ENCODE measurements at places on chromosomes 5 and 9.

- no peak for DNase-seq
These were observed 56.3 kb downstream of the ST8SIA4 start for GRCh38 chr5:100846772-100847171.

DNA sequence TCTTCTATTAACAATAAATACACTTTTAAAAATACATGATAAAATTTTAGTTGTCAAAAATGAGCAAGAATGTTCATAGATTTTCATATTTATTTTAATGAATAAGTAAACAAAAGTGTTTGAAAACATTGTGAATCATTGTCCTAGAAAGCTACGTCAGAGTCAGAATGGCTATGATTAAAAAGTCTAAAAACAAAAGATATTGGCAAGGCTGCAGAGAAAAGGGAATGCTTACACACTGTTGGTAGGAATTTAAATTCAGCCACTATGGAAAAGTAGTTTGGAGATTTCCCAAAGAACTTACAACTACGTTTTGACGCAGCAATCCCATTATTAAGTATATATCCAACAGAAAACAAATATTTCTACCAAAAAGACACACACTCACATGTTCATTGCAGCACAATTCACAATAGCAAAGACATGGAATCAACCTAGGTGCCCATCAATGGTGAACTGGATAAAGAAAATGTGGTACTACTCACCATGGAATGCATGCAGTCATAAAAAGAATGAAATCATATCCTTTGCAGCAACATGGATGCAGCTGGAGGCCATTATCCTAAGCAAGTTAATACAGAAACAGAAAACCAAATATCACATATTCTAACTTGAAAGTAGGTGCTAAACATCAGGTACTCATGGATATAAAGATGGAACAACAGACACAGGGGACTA is 49.2 kb upstream of the FBXL17 start:
- DNase-seq: no peak

DNA sequence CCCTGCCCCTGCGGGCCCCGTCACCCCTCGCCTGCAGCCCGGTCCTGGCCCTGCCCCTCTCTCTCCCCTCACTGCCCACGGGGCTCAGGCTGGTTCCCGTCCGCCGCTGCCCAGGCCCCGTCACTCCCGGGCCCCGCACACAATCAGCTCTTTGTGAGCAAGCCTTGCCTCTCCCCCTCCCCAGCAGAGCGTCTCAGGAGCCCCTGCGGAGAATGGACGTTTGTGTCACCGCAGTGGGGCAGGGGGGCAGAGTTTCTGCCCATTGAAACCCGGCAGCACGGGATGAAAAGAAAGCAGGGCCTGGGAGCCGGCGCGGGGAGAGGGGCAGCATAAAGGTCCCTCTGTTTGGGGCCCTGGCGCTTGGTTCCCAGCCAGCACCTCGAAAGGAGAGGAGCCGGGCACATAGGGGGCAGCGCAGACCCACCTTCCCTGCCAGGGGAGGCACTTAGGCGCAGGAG is 13.5 kb upstream of the NUP214 start:
- no peak for DNase-seq

GRCh38 chr9:37602817-37603216 is 10.4 kb upstream of the TOMM5 start:
- DNase-seq: no peak

GRCh38 chr9:8186560-8186959 is 387.0 kb upstream of the DMAC1 start:
- no peak for DNase-seq

GRCh38 chr5:74977471-74977870 is 74.9 kb downstream of the GCNT4 start:
- DNase-seq: no peak

- no peak for DNase-seq
These were observed 66.4 kb downstream of the COL5A1 start for GRCh38 chr9:134707731-134708671.

DNA sequence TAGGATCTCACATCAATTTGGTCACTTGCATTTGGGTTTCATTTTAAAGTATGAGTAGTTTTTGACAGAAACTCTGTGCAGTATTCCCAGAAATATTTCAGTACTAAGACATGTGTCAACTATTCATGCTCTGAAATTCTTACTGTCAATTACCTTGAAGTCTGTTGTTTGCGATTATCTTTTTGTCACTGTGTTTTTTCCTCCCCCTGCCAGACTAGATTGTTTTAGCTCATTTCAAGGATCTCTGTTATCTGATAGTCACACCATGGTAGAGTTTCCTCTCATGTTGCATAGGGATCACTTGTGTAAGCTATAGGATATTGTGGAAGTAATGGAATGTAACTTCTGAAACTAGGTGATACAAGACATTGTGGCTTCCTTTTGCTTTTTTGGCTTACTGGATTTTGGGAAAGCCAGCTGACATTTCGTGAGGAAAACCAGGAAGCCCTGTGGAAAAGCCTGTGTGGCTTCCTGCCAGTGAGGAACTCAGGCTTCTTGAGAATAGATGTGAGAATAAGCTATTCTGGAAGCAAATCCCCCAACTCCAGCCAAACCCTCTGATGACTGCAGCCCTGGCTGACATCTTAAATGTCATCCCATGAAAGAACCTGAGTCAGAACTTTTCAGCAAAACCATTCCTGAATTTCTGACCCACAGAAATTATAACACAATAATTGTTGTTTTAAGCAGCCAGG is 122.2 kb downstream of the FGF10 start:
- DNase-seq: no peak

DNA sequence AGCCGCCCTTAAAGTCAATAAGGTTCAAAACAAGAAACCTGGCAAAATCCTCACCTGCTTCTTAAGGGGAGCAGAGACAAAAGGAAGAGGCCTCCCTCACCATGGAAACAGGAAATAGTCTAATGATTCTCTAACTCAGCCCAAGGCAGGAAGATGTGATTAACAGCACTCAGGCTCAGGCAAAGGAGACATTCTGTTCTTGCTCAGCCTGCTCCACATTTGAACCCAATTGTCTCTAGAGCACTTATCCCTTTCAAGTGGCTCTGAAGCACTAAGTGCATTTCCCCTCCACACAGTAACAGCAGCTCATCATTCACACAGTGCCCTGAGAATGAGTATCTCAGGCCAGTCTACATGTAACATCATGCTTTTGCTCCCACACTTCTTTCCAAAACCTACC is 72.3 kb downstream of the NIPSNAP3B start:
- DNase-seq: no peak

DNA sequence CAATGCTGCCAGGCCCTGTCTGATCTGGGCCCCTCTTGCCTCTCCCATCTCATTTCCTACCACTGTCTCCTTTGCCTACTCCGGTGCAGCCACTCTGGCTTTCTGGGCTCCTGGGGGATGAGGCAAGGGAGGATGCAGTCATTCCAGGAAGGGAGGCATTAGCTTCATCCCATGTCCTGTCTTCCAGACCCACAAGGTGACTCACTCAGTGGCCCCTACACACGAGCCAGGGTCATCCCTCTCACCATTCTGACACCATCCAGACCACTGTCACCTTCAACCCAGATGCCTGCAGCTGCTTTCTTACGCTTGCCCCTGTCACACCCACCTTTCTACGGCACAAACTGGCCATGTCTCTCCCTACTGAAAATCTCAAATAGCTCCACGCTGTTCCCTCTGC is 19.1 kb downstream of the ACSL6 start:
- no peak for DNase-seq

- no peak for DNase-seq
These were observed 182.3 kb downstream of the PCSK1 start for GRCh38 chr5:96250782-96251181.

- no peak for DNase-seq
These were observed 196.3 kb downstream of the MLLT3 start for GRCh38 chr9:20426019-20426418.

GRCh38 chr5:17216974-17217492 is 398 bp upstream of the BASP1 start:
- DNase-seq: no peak

GRCh38 chr9:107340920-107341632 is 58.0 kb downstream of the RAD23B start:
- peak; percentile 73 for DNase-seq

GRCh38 chr9:123812984-123813383 is 116.9 kb downstream of the DENND1A start:
- no peak for DNase-seq

GRCh38 chr9:34179213-34180136 is 632 bp downstream of the UBAP1 start:
- DNase-seq: no peak

GRCh38 chr9:127611603-127611898 is 526 bp upstream of the STXBP1 start:
- no peak for DNase-seq

GRCh38 chr5:128498844-128499455 is 39.1 kb downstream of the FBN2 start:
- no peak for DNase-seq

DNA sequence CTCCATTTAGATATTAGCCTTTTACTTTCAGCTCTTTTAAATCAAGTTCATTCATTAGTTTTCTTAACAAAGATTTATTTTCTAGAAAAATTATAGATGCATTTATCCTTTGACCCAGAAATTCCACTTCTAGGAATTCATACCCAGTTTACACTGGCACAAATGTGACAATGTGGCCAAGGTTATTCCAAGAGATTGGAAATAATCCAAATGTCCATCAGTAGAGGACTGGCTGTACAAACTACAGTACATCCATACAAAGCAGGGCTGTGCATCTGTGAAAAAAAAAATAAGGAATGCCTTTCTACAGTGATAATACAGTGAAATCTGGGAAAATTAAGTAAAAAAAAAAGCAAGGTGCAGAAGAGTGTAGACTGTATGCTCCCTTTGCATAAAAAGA is 149.2 kb downstream of the GABBR2 start:
- DNase-seq: no peak

DNA sequence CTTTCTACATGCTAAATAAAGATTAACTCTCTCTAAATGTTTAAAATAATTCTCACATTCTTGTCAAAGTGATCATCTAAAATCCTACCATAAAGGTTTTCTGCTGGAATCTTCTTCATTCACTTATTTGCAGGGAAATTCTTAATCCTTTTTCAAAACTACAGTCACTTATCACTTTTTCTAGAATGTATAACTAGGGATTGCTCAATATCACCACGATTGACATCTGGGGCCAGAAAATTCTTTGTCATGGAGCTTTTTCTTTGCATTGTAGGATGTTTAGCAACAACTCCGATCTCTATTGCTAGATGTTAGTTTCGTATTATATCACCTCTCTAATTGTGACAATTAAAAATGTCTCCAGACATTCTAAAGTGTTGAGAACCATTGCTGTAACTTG is 344.9 kb upstream of the PIK3R1 start:
- no peak for DNase-seq

GRCh38 chr5:176899946-176900779 is 1.0 kb upstream of the HK3 start:
- DNase-seq: no peak

DNA sequence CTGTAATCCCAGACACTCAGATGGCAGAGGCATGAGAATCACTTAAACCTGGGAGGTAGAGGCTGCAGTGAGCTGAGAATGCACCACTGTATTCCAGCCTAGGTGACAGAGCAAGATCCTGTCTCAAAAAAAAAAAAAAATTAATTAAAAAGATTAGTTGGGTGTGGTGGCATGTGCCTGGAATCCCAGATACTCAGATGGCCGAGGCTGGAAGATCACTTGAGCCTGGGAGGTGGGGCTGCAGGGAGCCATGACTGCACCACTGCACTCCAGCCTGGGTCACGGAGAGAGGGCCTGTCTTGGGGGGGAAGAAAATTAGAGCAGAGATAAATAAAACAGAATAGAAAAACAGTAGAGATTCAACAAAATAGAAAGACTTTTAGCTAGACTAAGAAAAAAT is 34.9 kb downstream of the UBTD2 start:
- DNase-seq: no peak

- no peak for DNase-seq
These were observed 93.6 kb upstream of the RANBP3L start for GRCh38 chr5:36395260-36395659.

DNA sequence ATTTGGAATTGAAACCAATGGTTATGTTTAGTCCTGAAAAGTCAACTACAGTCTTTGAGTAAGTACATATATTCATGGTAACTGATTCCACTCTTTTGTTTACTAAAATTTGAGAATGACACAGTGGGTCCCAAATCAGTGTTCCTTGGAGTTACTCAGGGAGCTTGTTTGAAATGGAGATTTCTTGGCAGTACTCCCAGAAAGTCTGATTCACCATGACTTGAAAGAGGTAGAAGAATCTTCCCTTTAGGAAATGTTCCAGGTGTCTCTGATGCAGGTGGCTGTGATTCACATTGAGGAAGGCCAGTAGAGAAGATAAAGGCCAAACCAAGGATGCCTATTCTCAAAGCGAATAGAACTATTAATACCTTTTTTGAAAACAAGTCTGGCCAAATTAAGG is 1078.3 kb downstream of the CDH12 start:
- no peak for DNase-seq

DNA sequence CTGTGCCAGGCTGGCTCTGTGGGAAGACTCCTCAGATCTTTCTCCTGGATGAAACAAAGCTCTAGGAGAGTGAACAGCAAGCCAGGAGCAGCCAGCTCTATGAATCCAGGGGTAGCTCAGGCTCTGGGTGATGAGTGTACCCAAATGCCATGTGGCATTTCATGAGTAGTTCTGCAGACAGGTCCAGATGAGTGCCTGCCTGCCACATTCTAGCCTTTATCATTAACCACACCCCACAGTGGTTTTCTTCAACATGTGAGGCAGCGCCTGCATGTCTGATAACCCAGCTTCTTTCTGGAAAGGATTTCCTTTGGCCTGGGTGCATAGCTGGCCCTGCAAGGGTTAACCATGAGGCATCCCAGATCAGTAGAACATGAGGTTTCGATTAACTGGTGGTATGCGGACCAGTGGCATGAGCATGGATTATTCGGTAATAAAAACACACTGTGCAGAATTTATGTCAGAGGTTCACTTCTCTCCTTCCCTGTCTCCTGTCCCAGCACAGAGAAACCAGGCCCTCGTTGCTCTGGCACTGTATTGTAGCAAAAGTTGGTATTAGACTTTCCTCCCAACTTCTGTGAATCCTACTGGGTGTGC is 381.9 kb upstream of the ZNF462 start:
- DNase-seq: no peak

DNA sequence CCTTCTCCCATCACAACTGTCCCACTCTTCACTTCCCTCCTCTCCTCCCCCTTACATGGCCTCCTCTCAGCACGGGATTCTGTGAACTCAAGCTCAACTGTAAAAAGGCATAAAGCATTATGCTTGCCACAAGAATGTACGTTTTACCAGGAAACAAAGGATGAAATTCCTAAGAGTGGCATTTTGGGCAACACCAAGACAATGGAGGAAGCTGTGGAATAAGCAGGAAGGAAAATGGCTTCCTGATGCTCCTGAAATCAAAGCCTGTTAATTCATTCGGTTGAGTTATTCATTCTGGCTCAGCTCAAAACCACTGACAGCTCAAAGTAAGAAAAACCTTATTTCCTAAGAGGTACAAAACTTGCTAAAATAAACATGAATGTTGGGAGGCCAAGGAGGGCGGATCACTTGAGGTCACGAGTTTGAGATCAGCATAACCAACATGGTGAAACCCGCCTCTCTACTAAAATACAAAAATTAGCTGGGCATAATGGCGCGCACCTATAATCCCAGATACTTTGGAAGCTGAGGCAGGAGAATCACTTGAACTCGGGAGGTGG is 40.8 kb upstream of the DMRT1 start:
- no peak for DNase-seq
